ENCODE measurements at places on chromosomes 1 and 21.

GRCh38 chr1:44326024-44326701 lies 28.9 kb downstream of the ERI3 start:
- no peak for DNase-seq

DNA sequence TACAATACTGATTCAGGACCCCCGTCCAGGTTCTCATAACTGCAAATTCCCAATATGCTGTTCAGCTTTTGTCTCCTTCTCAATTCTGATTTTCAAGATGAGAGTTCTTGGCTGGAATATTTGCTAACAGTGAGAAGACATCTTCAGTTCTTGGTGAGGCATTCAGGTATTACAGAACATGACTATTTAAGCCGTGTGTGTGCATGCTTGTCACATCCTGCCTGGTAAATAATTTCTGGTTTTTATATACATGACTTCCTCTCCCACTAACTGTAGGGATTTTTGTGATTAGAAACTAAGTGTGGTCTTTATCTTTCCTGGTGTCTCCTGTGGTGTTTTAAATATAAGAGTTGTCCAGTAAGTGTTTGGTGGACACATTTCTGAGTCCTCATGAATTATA lies 10.2 kb upstream of the SLC19A2 start:
- no peak for DNase-seq

DNA sequence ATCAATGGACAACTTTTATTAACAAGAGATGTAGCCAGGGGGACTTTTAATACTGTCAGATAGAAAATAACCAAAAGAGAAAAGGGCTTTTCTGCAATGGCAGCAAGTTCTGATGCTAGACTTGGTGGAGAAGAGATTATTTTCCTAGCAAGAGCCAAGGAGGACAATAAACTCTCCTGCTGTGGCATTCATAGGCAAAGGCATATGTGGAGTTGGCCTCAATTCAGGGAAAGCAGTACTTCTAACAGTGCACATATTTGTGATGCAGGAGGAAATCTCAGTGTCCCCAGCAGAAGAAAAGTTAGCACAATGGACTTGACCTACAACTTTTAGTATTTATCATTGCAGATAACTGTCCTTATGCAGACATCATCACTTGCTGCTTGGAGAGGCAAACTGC lies 75.1 kb upstream of the GRIK1 start:
- DNase-seq = no peak

GRCh38 chr1:117401761-117402160 lies 34.5 kb downstream of the MAN1A2 start:
- DNase-seq = no peak

DNA sequence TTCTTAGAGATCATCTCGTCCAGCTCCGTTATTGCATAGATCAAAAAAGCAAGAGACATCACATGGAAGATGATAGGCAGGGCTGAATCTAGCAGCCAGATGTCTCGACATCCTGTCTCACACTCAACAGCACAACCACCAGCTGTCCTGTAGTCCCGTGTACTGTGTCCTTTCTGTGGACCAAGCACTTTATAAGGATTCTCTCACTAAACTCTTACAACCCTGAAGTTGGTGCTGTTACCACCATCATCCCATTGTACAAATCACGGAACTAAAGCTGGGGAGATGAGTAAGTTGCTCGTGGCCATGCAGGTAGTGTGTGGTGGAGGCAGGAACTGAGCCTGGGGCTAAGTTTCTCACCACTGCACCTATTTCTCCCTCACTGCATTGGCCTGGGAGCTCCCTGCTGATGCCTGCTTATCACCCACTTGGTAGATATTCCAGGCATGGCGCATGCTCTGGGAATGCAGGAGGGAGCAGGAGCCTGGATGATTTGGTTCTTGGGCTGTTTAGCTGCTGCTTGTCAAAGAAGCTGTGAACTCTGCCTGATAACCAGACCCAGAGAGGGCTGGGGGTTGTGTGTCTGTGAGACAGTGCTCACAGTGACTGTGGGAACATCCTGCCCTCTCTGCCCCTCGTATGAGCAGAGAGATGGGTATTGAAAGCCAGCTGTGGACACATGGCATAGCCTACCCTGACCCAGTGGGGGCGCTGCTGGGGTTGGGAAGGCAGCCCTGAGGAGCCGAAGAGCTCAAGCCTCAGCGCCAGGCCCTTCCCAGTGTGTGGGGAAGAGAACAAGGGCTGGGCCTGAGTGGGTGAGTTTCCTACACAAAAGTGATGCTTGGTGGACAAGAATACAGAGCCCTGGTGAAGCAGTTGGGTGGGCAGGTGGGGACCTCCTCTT lies 13.6 kb downstream of the PPFIA4 start:
- DNase-seq = no peak

DNA sequence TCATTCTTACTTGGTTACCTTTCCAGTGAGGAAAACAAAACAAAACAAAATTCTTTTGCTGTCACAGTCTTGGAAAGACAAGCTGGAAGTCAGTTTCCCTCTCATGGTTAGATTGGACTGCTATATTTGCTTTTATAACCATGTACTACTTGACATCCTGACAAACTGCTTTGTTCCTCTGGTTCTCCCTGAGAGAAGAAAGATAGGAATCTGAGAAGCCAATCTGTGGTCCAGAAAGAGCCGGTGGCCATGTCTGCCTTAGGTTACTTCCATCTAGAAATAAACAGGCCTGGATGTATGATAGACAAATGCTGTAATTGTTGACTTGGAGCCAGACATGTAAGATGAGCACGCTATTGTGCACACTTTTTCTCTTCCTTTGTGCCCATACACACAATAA lies 330.0 kb downstream of the BRINP3 start:
- no peak for DNase-seq

GRCh38 chr21:43343095-43343991 lies 83.6 kb downstream of the SIK1 start:
- DNase-seq = no peak

DNA sequence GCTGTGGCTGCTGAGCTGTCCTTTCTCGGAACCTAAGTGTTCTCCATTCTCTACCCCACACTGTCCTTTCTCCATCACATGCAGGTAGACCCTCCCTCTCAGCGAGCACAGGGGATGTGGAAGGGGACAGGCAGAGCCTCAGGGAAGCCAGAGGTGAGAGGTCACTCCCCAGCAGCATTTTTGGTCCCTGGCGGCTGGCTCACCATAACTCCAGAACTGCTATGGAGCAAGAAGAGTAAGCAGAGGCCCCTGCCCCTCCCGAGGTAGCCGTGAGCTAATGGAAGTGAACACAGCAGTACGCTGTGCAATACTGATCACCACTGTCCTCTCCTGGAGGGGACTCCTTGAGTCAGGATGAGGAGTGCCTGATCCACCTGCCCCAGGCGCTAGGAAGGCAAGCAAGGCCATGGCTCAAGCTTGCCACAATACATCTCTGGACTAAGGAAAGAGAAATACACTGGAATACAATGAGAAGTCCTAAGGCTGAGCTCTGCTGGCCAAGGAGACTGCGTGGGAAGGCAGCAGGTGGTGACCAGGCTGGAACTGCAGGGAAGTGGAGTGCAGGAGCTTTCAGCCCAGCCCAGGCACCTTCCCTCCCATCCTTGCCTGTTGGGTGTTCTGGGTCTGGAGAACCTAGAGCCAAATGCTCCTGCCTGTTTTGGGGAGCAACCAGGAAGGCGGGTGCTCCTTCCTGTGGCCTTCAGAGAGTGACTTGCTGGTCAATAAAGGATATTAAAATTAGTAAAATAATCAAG lies 96.2 kb downstream of the LAMC2 start:
- DNase-seq = no peak

- DNase-seq = no peak
Measured at GRCh38 chr1:30360281-30360680, 363.1 kb downstream of the MATN1 start.

- no peak for DNase-seq
Measured at GRCh38 chr21:33572350-33572749, 16.1 kb downstream of the DONSON start.

- DNase-seq = no peak
Measured at GRCh38 chr21:43358940-43359822, 67.8 kb downstream of the SIK1 start.

DNA sequence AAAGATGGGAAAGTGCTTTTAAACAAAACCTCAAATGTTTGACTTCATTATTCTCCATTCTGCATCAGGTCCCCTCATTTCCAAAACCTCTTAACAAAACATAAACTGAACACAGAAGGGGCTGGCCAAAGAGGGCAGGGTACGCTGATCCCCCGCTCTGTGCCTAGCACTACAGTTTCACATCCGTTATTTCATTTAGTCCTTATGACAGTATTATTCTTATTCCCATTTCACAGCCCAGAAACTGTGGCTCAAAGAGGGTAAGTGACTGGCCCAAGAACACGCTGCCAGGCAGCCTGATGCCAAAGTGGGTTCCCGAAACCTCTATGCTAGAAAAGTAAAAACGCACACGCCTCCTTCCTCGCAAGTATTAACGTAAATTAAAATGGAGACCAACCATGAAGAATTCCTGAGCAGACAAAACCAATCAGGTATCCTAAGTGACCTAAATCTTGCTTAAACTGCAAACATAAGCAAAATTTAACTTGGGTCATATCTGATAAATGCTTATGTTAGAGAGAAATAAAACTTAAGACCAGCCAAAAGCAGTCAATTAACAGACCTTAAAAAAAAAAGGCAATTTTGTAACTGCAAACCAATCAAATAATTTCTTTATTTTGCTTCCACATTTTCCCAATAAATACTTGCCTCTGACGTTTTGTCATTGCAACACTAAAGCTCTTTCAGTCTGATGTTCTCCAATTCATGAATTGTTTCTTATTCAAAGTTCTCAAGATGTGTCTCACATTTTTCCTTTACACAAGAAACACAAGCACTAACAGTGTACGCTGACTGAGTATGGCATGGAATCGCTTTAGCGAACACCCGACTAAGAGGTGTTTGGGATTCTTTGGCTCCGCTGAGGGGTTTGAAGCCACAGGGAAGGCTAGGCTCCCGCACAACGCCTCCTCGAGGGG lies 653 bp downstream of the CASP9 start:
- DNase-seq = no peak

- DNase-seq = no peak
Measured at GRCh38 chr1:192070213-192070612, 88.0 kb upstream of the RGS18 start.

DNA sequence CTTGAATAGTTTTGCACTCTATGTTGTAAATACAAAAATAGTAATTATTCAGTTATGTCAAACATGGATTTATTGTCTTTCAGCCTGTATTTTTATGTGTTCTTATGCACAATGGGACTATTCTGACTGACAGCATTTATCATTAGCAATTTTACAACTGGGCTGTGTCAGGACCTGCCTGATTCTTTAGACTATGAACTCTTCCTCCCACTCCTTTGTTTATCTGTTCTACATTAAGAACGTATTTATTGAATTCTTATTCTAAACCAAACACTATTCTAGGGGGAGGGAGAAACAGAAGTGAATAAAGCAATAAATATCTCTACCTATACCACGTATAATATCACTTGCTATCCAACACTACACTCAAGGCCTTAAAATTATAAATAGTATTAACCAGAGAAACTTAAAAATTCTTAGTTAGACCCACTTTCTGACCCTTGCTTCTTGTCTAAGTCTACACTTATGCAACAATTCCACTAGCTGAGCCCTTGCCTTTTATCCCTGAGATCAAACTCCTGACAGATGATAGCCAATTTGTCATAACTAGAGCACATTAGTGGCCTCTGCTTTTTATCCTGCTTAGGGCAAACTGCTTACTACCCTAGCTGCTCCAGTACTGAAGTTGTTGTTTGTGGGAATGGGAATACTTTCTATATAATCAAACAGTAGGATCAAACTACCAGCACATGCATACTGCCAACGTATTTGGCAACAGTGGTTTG lies 494.3 kb downstream of the BRINP3 start:
- DNase-seq = no peak

DNA sequence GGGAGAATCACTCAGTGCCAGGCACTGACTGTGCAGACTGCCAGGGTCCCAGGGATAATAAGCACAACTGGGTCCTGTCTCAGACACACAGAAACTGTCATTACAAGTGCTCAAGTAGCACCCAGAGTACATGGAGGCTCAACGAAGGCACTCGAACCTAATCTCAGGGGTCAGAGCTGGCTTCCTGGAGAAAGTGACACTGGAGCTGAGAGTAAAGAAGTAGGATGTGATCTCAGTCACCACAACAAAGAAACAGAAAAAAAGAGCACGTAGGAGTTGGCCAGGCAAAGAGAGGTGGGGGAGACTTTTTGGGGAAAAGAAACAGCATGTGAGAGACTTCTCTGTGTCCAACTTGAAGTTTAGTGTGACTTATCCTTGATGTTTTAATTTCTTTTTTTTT lies 1.3 kb downstream of the CATSPER4 start:
- DNase-seq = no peak

- DNase-seq = no peak
Measured at GRCh38 chr21:38675182-38675824, 130.4 kb upstream of the ETS2 start.

DNA sequence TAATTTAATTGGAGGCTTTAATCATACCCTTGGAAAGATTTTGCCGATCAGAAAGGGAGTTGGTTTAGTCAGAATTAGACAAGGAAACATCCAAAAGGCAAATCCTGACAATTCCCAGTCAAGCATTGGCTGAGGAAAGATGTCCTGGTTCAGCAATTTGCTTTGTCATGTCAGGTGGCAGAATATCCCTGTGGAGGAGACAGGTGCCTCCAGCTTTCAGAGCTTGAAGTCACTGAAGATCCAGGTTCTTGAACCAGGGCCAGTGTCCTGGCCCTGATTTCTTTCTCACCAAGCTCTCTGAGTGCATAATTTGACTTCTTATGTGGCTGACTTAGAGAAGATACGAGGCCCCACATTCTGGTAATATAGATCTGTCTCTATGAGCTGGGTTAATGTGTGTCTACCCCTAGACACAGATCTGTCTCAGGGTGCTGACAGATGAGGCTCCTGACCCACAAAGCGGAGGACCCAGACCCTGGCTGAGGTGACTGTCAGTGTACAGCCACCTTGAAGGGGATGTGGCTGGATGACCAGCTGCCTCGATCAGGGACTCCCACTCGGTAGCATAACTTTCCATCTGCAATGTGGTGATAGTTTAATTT lies 118.9 kb downstream of the HHAT start:
- DNase-seq = no peak

DNA sequence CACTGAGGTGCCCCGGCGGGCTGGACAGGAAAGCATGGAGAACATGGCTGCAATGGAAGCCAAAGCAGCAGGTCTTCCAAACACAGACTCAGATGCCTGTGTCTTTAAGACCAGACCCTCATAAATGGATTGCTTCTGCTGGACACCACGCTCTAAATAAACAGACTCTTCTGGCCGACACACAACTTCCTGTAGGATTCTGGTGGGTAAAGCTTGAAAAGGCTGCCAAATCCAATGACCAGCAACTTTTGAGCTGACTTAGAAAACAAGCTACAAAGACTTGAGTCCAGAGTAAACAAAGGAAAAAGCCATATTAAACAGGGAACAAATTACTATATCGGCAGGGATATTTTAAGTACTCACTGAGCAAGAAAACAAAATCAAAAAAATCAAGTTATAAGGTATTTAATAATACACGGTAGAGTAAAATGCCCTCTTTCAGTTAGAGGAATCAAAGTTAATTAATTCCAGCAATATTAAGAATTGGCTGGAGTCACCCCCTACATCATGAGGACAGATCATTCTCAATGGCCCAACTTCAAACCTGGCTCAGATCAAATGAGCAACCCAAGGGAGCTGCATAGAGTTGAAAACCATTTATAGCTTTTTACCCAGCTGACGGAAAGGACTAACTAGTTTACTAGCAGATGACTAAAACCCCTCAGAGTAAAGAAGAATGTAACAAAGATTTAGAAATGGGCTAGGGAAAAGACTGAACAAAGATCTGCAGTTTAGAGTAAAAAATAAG lies 102.4 kb downstream of the TGFBR3 start:
- no peak for DNase-seq

GRCh38 chr1:162025541-162025940 lies 1.9 kb upstream of the OLFML2B start:
- DNase-seq = no peak

- no peak for DNase-seq
Measured at GRCh38 chr1:18147672-18148071, 40.1 kb downstream of the IGSF21 start.

GRCh38 chr1:223462866-223463404 lies 69.7 kb downstream of the CCDC185 start:
- no peak for DNase-seq

All from stimulated activated CD4-positive, alpha-beta T cell treated with anti-CD3 and anti-CD28 coated beads, Interleukin-12 subunit alpha, Interleukin-12 subunit beta, amount 100 ng/mL, for 48 hours (primary cell).